ENCODE measurements at places on chromosomes 5 and 9.
A peak's percentile ranks its signal among the peaks of the same experiment; 100 is the strongest.

- no peak for DNase-seq
Observed at GRCh38 chr9:118665226-118665919, 703.9 kb downstream of the BRINP1 start.

- no peak for DNase-seq
Observed at GRCh38 chr5:90803381-90803780, 244.8 kb downstream of the ADGRV1 start.

DNA sequence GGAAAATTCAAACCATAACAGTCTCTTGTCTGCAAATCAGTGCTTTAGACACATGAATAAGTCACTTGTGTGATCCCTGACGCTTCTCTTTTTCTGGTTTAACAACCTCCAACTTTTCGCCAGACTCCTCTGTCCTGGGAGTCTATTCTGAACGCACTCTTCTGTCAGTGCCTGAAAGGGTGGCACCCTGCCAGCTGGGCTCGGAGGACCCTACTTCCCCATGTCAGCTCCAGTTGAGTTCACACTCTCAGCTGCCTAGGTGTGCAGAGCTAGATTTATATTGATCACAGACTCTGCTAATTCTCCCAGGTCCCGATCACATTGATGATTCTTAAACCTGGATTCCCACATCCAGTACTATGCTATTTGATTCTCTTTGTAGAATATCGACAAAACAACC, 649.1 kb downstream of the BNC2 start:
- DNase-seq: no peak

DNA sequence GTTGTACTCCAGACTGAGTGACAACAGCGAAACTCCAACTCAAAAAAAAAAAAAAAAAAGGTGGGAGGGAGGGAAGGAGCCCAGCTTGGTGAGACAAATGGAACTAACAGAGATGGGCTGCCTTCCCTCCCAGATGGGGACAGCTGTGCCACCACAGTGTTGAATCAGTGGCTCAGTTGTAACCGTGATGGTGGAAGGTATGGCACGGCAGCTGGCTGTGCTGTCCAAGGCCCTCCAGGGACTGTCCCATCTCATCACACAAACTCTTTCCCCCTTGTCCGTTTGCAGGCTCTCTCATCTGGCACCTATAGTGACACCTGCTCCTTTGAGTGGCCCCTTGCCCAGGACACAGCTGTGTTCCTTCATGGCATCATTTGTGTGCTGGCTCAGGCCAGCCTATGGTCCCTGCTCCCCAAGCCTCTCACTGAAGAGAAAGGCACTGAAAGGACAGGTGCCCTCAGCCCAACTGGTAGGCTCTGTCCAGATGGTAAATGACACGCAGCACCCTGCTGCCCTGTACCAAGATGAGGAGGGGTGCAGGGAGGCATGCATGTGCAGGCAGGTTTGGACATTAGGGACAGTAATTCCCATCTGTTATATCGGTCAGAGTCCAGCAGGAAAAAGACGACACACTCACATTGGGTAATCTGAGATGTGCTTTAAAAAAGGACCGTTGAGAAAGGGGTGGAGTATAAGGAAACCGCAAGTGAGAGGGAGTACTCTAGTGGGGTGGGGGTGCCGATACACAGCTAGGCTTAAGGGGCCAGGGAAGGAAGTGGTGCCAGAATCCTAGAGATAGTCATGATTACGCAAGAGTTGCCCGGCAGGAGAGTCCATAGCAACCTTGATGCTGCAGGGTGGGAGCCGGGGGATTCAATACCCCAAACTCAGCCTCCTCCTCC, 4.3 kb downstream of the SMIM33 start:
- peak; percentile 81 for DNase-seq

- DNase-seq: no peak
Observed at GRCh38 chr5:27639005-27639612, 600.7 kb upstream of the CDH9 start.

GRCh38 chr9:91933556-91934352, 16.3 kb downstream of the ROR2 start:
- no peak for DNase-seq

DNA sequence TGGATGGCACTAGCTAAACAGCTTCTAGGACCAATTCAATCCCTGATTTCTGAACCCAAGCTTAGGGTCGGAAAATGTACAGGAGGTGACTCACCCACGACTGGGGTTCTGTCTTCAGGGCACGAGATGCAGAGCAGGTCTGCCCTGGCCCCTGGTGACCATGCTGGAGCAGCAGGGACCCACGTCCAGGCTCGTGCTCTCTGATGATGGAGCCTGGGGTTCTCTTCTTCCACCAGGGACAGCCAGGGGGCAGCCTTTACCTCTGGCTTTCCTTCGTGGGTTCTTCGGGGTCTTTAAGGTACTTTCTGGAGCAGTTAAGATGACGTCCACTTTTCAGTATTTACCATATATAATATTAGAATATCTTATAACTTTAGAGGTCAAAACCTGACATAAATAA, 2.1 kb downstream of the CFAP77 start:
- DNase-seq: peak; percentile 14

- no peak for DNase-seq
Observed at GRCh38 chr5:111171-111570, 19.2 kb downstream of the PLEKHG4B start.

DNA sequence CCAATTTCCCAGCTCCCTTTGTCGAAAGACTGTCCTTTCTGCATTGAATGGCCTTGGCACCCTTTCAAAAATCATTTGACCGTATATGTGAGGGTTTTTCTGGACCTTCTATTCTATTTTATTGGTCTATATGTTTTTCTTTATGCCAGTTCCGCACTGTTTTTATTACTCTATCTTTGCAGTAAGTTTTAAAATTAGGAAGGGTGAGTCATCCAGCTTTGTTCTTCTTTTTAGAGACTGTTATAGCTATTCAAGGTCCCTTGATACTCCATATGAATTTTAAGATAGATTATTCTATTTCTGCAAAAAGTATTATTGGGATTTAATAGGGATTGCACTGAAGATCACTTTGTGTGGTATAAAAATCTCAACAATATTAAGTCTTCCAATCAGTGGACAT, 44.2 kb upstream of the STARD4 start:
- DNase-seq: no peak

GRCh38 chr9:77748214-77748772, 100.2 kb upstream of the GNA14 start:
- no peak for DNase-seq

DNA sequence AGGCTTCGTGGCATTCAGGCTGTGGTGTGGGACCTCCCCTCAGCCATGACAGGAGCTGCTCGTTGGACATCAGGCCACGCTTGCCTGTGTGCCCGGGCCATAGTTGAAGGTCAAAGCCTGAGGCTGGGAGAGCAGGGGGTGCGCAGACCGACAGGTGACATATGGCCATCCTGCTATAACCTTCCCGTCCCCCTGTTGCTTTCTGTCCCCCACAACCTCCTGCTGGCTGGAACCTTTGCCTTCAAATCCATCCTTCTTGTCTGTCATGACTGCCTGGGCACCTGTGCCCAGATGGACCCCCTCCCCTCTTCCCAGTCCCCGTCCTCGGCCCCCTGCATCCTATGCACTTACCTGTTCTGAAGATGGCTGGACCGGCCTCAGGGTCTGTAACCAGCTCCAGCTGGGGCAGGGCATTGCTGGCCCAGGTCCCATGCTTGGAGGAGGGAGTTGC, 83.2 kb downstream of the WNK2 start:
- no peak for DNase-seq

GRCh38 chr9:133332381-133332730, 3.6 kb downstream of the SURF6 start:
- DNase-seq: no peak

GRCh38 chr5:135441919-135442318, 5.2 kb downstream of the DCANP1 start:
- no peak for DNase-seq

All from fibroblast of skin of right biceps (primary cell).